ENCODE measurements at places on chromosomes 12 and 14.

DNA sequence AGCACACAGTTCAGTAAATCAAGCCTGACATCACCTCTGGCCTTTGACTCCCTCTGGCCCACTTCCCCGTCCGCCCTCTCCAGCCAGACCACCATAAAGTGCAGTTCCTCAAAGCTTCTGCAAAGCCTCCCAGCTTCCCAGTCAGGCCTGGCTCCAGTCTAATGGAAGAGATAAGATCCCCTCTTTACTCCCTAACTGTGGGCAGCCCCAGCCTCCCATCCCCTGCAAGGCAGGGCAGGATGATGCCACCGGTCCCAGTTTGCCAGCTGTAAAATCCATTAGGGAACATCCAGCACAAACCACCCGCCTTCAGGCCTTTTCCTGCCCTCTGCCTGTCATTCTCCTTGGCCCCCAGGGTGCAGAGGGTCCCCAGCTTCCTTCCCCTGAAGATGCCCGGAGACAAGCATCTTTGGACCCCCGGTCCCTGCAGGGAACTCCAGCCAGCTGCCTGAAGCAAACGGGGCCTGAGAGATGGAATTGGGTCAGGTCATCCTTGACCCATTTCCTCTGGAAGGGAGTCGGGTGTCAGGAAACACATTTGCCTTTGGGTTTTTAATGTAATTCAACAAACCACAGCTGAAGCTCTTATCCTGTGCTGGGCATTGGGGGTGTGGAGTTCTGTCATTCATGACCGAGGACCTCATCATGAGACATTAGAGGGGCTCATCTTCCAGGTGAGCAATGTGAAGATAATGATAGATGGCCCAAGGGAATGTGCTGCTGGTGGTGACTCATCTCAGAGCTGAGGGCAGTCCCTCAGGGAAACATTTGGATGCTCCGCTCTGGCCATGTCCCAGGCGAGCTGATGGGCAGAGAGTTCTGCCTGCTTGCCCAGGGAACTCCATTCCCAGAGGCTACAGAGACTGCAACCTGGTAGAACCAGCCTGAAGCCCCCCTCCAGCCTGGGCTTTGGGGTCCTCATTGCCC is 93.8 kb upstream of the CLMN start:
- no peak for DNase-seq

GRCh38 chr12:44184499-44185206 is 348.8 kb downstream of the TMEM117 start:
- DNase-seq: no peak

- DNase-seq: no peak
These were observed 150.8 kb upstream of the FSCB start for GRCh38 chr14:44657696-44658388.

DNA sequence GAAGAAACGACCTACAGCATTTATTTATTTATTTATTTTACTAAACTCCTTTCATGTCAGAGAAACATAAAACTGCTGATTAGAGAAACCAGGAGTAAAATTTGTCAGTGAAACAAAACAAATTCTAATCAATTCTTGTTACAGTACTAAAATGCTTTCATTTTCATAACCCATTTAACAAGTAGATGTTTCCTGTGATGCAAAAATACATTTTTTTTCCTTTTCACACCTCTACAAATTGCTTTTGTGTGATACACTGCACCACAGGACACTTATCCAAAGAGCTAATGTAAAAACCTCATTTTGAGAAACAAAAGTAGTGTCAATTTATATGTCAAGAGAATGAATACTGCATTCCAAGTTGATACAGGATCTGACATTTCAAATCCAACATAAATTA is 155.1 kb downstream of the SYT1 start:
- DNase-seq: no peak

- DNase-seq: no peak
These were observed 1.5 kb downstream of the NPFF start for GRCh38 chr12:53505555-53506449.

DNA sequence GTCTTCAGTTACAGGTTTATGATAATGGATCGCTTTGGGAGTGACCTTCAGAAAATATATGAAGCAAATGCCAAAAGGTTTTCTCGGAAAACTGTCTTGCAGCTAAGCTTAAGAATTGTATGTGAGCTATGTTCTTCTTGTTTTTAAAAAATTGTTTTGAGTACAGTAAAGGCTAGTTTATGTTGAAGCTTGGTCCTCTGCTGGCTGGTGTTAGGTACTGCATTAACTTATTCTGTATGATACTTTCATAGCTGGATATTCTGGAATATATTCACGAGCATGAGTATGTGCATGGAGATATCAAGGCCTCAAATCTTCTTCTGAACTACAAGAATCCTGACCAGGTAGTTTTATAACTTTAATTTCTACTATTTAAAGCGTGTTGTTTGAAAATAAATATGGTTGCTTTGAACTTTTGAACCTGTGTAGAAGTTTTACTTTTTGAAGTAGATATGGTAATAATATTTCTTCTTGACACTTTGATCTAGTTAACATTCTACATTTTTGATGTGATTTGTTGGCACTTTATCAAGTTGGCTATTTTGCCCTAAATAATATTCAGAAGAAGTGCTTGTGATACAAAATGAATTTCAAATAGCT is 55.7 kb downstream of the VRK1 start:
- DNase-seq: no peak

DNA sequence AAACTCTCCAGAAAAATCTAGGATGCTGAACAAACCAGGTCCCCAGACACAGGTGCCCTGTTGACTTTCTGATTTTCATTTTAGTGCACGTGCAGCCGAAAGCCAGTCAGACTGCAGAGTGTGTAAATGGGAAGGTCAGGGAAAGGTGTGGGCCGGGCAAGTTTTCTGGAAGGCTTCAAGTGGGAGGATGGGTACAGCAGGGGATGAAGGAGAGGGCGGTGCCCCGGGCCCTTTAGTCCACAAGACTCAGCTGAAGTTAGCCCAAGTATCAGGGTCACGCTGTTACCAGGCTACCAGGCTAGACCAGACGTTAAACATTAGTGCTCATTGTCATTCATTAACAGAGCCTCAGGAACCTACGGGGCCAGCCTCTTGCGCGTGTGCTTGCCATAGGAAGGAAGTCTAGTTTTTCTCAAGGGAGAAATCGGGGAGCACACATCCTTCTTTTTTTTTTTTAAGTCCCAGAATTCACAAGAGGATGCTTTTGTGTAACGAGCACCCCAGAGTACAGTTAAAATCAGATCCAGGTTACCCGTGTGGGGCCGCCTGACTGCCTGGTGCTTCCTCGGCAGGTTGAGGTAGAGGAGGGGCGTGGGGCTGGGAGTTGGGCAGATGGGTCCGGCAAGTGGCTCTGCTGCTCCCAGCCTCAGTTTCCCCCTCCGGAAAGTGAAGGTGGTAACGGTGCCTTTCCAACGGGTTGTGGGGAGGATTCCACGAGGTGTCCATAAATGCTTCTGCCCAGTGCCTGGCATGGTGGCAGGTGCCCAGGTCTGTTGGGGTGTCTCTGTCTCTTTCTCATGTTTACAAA is 19.1 kb downstream of the BCL7A start:
- DNase-seq: no peak

GRCh38 chr12:83261998-83262397 is 575.3 kb downstream of the TMTC2 start:
- DNase-seq: no peak

- DNase-seq: no peak
These were observed 27.4 kb downstream of the TMEM63C start for GRCh38 chr14:77208979-77209318.

- no peak for DNase-seq
These were observed 99.4 kb upstream of the FRMD6 start for GRCh38 chr14:51552275-51552674.

DNA sequence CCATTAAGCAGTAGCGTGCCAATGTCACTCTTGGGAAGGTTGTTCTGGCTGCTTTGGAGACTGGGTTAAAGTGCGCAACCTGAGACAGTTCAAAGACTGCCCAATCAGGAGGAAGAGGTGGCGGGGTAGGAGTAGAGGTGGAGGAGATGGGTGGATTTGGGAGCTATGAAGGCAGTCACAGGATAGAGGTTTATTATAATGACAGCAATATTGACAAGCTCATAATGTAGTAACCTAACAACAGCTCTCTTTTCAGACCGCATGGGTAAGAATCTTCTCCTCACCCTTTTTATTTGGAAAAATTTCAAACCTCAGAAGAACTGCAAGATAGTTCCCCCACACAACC is 5.3 kb upstream of the PSMD9 start:
- DNase-seq: no peak

DNA sequence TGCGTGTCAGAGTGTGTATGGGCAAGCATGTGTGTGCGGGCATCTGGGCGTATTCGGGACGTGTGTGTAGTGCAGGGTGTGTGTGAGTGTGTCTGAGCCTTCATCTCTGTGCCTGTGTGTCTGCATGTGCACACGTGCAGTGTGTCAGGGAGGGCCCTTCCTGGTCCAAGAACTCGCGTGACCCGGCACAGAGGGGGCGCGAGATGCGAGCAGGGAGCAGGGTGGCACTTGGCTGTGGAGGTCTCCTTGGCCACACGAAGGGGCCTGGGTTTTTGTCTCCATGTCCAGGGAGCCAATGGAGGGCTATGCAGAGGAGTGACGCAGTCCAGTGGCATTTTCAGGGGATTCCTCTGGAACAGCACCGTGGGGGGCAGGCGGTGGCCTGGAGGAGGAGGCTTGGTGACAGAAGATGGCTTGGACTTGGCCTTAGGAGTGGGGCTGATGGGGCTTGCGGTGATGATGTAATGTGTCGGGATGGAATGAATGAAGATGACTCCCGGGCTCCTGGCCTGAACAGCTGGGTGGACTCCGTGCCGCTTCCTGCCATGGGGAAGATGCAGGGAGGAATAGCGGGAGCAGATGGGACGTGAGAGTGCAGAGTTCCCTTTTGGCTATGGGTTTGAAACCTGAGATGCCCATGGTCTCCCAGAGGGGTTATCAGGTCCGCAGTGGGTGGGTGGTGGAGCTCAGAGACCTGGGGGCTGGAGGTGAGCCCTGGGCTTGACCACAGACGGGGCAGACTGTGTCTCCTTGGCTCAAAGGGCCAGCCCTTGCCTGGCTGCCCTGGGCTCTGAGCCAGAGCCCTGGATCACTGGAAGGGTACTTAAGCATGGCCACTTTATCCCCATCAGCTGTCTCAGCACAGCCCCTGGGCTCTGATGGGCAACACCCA is 208.3 kb downstream of the PHETA1 start:
- no peak for DNase-seq

DNA sequence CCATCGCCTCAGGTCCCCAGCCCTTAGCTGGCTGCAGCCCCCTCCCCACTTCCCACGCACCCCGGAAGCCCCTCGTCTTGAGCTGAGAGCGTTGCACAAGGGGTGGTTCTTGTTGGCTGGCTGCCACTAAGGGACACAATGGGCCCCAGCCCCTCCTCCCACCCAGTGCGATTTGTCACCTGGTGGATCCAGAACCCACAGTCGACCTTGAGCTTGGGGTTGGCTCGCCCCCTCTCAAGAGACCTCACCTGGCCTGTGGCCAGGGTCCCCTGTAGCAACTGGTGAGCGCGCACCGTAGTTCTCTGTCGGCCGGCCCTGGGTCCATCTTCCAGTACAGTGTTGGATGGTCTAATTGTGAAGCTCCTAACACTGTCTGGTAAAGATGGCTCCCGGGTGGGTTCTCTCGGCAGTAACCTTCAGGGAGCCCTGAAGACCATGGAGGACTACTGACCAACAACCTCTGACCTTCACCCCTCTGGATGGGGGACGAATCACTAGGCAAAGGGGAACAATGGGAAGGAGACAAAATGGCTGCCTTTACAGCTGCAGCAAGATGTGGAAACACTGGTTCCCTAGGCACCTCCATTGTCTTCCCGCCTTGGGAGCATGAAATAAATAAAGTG is 6.6 kb downstream of the PHB2 start:
- no peak for DNase-seq

- no peak for DNase-seq
These were observed 30.7 kb upstream of the DEGS2 start for GRCh38 chr14:100190126-100190525.
